ENCODE measurements at places on chromosomes 5 and 9.

DNA sequence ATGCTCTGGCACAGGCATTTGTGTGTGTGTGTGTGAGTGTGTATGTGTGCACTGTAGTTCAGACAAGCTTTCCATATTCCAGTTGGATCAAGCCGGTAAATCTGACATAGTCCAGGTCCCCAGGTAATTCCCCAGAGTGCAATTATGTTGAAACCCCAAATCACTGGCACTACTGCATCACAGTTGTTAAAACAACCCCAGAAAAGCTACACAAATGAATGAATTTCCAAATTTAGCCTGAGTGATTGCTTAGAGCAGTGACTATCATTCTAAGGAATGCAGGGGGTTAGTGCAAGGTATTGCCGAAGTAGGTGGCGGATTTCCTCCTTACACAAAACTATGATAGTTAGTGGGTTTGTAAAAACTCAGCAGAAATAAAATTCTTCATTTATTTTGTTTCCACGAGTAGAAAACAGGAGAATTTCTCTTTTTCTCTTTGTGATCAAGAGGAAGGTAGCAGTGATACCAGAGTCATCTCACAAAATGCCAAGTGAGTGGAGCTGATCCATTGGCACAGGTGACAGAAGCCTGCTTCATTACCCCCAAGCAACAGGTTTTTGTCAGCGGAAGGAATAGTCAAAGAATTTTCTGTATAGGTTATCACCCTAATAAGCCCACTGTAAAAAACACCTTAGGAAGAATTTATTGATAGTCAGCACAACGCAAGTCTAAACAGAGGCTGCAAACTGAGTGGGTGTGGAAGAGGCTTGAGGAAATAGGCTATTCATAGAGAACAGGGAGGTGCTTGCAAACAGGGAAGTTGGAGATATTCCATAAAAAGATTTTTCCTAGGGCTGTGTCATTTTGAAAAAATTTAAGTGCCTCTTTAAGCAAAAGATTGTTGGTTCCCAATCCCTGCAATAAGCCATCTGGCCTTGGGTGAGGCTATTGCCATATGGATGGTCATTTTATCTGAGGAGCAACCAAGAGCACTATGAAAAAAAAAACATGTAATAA lies 385.1 kb downstream of the CHSY3 start:
- peak; percentile 90 for DNase-seq

DNA sequence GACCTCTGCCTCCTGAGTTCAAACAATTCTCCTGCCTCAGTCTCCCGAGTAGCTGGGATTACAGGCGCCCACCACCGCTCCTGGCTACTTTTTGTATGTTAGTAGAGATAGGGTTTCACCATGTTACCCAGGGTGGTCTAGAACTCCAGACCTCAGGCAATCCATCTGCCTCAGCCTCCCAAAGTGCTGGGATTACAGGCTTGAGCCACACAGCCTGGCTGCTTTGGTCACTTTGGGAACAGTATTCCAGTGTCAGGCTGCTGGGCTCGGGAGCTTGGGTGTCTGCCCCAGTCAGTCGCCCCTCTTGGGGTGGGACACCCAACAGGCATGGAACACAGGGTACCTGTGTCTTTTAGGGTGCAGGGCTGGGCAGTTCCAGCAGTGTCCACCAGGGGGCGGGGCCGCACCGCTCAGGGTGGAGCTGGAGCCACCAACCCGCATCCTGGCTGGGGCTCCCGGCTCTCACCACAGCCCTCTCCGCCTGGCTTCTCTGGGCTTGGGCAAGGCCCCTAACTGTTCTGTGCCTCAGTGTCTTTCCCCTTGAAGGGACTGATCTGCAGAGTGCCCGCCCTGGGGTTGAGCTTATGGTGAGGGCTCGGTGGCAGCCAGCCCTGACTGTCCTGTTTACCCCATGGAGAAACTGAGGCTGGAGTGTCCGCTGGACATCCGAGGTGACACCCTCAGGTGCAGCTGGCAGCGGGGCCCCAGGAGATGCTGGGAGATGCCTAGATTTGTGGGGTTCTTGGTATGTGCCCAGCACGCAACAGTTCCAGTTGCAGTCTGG lies 6.4 kb upstream of the RNU6ATAC start:
- DNase-seq, result no peak

- no peak for DNase-seq
These were observed 51.5 kb downstream of the PCSK1 start for GRCh38 chr5:96381526-96381925.

DNA sequence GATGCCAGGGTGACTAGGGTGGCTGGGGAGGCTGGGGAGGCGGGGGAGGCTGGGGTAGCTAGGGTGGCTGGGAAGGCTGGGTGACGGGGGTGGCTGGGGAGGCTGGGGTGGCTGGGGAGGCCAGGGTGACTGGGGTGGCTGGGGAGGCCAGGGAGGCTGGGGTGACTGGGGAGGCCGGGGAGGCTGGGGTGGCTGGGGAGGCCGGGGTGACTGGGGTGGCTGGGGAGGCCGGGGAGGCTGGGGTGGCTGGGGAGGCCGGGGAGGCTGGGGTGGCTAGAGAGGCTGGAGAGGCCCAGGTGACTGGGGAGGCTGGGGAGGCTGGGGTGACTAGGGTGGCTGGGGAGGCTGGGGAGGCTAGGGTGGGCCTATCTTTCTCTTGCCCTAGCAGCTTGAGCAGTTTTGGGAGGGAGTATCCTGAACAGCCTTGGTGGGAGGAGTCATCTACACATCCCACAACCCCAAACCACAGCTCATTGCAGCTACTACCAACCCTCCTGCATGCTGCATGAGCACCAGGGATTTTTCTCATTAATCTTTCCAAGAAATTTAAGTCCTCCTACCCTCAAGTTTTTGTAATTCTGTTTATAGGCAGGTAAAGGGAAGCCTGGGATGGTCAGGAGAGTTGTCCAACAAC lies 203.2 kb upstream of the IRX1 start:
- DNase-seq, result no peak

- DNase-seq, result no peak
These were observed 24.0 kb downstream of the HSPA4 start for GRCh38 chr5:133075572-133076536.

DNA sequence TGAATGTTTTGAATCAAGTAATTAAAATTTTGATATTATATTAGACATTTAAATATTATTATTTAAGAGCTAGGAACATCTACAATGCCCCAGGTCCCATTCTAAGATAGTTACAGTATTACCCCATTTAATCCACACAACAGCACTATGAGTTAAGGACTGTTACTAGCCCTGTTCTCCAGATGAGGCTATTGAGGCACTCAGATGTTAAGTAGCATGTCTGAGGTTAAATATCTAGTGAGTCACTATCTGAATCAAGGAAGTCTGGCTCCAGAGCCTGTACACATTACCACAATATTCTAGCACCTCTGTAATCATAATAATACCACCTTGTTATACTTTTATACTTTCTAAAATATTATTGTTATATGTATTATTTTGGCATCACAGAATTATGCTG lies 304.6 kb downstream of the PDE4D start:
- peak; percentile 28 for DNase-seq

DNA sequence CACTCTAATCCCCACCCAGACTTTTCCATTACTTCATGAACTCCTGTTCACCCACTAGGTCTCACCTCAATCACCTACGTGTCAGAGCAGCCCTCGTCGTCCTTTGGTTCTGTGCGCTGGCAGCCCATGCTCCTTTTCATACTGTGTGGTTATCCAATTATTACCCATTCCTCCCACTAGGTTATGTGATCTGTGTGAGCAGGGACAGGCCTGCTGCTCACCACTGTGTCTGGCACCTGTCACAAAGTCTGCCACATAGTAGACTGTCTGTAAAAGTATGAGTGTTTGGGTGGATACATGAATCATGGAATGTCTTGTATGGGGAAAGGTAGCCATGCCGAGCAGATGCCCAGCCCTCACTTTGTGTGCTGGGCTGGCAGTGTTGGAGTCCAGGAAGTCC lies 12.1 kb upstream of the SMAD5 start:
- no peak for DNase-seq

DNA sequence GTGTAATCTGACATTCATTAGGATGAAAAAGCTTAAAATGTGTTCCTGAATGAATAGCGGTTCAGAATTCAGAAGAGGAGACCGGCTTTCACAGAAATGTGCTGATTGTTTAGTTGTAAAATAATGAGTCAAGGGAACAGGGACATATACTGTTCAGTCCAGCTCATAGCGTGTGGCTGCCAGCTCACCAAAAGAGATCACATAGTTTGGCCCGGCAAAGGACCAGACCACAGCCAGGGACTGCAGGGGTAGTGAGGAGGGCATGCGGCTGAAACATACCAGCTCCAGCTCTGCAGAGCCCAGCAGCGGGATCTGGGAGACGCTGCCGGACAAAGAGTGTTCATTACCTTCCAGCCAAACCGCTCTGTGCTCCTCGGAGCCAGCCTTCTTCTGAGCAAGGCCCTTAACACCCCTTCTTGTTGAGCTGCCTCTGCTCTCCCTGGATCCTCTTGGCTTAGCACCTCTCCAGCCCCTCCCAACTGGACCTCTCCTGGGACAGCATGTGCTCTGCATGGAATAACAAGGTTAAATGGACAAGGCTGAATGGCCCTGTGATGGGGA lies 116.8 kb upstream of the CNTLN start:
- DNase-seq, result no peak

- no peak for DNase-seq
These were observed 9.0 kb downstream of the UBAP1 start for GRCh38 chr9:34187891-34188240.

- DNase-seq, result peak; percentile 85
These were observed 129.9 kb downstream of the RXRA start for GRCh38 chr9:134455934-134456755.

Measured in RWPE1 (cell line).